ENCODE measurements at places on chromosomes 4 and X.
A peak's percentile ranks its signal among the peaks of the same experiment; 100 is the strongest.

DNA sequence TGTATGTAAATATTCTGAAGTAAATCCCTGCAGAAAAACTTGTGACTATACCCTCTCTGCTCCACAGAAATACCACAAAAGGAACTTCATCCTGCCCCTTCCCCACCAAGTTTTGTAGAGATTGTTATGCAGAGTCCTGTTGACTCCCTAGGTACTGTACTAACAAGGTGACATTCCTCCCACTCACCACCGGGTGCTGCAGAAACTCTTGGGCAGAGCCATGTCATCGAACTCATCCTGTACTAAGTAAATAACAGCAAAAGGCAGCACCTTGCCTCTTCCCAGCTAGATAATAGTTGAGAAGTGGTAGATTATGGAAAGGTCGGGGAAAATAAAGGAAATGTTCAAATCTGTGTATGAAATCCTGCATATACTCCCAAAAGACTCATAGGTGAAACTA, 233.3 kb downstream of the STPG2 start:
- no peak for DNase-seq

- DNase-seq: no peak
Measured at GRCh38 chrX:8323356-8323755, 141.3 kb upstream of the VCX3B start.

DNA sequence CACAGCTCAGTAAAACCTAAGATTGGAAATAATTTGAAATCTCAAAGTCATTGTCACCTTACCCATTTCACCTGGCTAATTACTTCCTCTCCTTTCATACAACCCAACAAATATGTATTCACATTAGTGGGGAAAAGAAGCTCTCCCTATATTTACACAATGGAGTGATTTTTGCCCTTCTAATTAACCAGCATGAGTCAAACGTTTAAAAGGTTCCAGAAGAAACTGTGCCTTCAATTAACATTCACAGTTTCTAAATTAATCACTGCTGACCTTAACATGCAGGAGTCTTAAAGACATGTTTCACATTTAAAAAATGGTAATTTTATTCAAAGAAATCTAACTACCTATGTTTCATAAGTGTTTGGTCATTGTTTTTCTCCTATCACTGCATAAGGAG, 254.6 kb downstream of the CBLL2 start:
- no peak for DNase-seq

GRCh38 chr4:60216752-60217151, 983.4 kb upstream of the ADGRL3 start:
- no peak for DNase-seq

DNA sequence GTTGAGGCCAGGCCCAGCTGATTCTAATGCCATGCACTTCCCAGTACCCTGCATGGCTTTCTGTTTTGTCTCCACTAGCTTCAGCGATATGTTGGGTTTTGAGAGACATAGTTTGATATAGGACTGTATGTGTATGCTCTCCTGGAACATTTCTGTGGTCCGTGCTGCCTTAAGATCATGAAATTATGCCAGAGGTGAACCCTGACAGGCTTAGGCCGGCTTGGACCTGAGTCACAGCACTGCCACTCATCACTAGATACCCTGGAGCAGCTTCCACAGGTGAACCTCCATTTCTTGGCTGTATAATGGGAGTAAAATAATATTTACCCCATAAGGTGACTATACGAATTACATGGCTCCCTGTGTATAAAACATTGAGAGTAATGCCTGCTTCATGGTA, 6.4 kb downstream of the SGMS2 start:
- DNase-seq: no peak

- DNase-seq: no peak
Measured at GRCh38 chr4:4724321-4724720, 135.1 kb upstream of the MSX1 start.

- DNase-seq: no peak
Measured at GRCh38 chrX:18927558-18927957, 56.4 kb downstream of the PHKA2 start.

GRCh38 chrX:51641421-51642021, 22.8 kb upstream of the CENPVL3 start:
- DNase-seq: peak; percentile 5

DNA sequence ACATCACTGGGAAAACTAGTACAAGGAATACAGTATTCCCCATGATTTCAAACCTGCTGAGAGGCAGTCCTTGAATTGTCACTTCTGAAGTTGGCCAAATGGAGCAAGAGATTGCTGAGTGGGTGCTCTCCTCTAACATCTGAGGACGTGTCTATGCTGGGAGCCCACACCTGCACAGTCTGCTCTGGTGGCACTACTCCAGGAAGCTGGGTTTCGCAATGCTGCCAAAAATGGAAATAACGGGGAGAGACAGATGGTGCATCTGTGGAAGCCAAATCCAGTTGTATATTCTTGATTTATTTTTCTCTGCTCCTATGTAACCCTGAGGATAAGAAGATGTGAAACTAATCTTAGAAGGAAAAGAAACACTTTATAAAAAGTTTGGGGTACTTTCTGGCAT, 240.1 kb upstream of the CTSO start:
- DNase-seq: no peak

DNA sequence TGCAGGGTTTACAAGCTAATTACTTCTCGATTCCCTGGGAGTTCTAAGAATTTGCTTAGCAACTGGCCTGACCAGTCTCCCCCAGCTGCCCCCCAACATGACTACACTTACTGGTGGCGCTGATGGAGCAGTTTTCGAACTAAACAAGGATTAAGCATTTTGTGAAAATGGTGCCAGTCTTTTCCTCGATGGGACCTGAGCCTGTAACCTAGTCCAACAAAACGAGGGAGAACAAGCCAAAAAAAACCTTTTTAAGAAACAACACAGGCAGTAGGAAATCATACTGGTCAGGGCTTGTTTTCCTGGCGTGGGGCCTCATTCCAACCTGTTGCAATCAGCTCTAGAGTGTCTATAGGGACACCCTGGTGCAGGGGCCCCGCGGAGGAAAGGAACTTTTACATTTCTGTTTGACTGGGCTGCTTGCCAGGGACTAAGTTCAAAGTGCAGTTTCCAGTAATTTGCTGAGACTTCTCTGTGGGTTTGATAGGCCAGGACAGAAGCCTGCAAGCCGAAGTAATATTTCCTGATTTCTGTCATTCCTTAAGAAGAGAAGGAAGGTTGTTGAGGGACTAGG, 158.7 kb downstream of the SPRY1 start:
- peak; percentile 85 for DNase-seq
